ENCODE measurements at places on chromosomes 16 and 17. TPM values are rescaled to one million over a fixed set of nuclear protein-coding genes. Genes with fewer than 3 reads are reported as not detected.

- DNase-seq: no peak
These were observed 304.6 kb downstream of the ABCC12 start for GRCh38 chr16:47851146-47851545.

- no peak for DNase-seq
These were observed 212.8 kb upstream of the ELAC2 start for GRCh38 chr17:13230350-13231264.

MYH8 gene
- 0.11 TPM for polyA plus RNA-seq

DNA sequence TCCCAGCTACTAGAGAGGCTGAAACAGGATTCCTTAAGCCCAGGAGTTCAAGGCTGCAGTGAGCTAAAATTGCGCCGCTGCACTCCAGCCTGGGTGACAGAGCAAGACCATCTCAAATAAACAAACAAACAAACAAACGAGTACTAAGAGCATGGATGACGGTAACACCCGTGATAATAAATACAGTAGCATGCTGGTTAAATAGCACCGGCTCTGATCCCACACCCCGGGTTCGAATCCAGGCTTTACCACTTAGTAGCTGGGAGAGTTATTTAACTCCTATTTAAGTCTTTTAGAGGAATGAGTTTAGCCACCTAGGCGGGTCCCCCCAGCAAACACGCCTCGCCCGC, 301 bp upstream of the METTL22 start:
- no peak for DNase-seq

TNP2 gene
- polyA plus RNA-seq: not detected

- DNase-seq: no peak
These were observed 32.9 kb upstream of the SKAP1 start for GRCh38 chr17:48462946-48463345.

GRCh38 chr16:81635063-81635937, 143.8 kb upstream of the PLCG2 start:
- no peak for DNase-seq

DNA sequence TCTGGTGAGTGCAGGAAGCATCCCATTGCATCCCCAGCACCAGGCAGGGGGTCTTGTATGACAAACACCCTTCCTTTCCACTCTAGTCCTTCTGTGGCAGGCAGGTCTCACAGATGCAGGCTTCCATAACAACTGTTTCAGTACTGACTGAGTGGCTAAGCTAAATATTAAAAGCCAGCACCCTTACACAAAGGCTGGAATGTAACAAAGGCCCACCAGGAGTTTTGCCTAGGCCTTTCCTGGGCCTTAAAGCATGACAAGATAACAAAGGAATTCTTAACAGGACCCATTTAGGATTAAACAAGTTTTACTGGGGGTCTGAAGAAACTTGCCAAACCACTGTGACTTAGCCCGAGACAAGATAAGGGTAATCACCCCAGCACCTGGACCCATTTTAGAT, 228.9 kb upstream of the RPL38 start:
- no peak for DNase-seq

GRCh38 chr16:86530251-86531190, 20.2 kb downstream of the FOXF1 start:
- no peak for DNase-seq

RPH3AL gene
- 7.6 TPM for polyA plus RNA-seq

TNFSF13 gene
- polyA plus RNA-seq: 5.4 TPM

DNA sequence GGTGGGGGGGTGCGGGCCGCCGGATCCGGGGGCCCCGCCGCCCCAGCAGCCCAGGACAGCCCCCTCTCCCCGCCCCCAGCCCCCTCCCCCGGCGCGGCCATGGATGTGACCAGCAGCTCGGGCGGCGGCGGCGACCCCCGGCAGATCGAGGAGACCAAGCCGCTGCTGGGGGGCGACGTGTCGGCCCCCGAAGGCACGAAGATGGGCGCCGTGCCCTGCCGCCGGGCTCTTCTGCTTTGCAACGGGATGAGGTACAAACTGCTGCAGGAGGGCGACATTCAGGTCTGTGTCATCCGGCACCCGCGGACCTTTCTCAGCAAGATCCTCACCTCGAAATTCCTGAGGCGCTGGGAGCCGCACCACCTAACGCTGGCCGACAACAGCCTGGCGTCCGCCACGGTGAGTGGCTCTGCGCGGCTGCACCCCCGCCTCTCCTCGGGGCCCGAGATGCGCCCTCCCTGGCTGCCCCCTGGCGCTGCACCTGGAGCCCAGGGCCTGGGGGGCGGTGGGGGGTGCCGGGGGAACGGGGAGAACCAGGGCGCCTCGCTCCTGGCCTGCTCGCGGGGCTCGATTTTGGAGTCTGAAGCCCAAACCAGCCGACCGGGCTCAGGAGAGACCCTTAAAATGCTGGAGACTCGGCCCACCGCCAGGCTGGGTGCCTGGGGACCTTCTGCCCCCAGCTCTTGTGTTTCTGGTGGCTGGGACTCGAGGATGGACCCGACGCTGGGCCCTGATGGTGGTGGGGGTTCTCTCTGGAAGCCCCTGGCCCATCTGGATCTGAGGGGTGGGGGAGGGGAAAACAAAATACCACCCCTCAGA, 744 bp downstream of the CMIP start:
- peak; percentile 74 for DNase-seq
